ENCODE measurements at places on chromosomes 12 and 14. TPM values are rescaled to one million over a fixed set of nuclear protein-coding genes. Genes with fewer than 3 reads are reported as not detected.

The RAD52 gene
- 16.4 TPM for total RNA-seq

The PRR4 gene
- 3.2 TPM for total RNA-seq

The UBE3B gene
- total RNA-seq, result 20.7 TPM

The ANKRD33 gene
- total RNA-seq, result not detected

The DHRS4L2 gene
- total RNA-seq, result 30.6 TPM

The SLC4A8 gene
- total RNA-seq, result not detected

The SBNO1 gene
- 46.3 TPM for total RNA-seq

The ADAM21 gene
- not detected for total RNA-seq

The TIGAR gene
- total RNA-seq, result 46.7 TPM

The COX8C gene
- not detected for total RNA-seq

The ARMH4 gene
- 3.1 TPM for total RNA-seq

The PTPN6 gene
- not detected for total RNA-seq

The NRIP2 gene
- not detected for total RNA-seq

The LRRC9 gene
- total RNA-seq, result not detected

The CRIP2 gene
- total RNA-seq, result 0.87 TPM

The RAB15 gene
- 16.4 TPM for total RNA-seq

Data from SK-MEL-5 (cell line).